ENCODE measurements at places on chromosomes 12 and 14. TPM values are rescaled to one million over a fixed set of nuclear protein-coding genes. Genes with fewer than 3 reads are reported as not detected.

GRCh38 chr14:23539248-23540140, 12.1 kb downstream of the ZFHX2 start:
- H3K27ac ChIP-seq: peak overlapping the region; percentile 0
- H3K4me3 ChIP-seq: no peak overlapping the region
- peak; percentile 90 for DNase-seq
- H3K27me3 ChIP-seq: no peaks in the 10 kb centered on the region
- peaks cover 12% of the 10 kb centered on the region for H3K4me1 ChIP-seq
- peaks cover 6% of the 10 kb centered on the region for H3K36me3 ChIP-seq

DNA sequence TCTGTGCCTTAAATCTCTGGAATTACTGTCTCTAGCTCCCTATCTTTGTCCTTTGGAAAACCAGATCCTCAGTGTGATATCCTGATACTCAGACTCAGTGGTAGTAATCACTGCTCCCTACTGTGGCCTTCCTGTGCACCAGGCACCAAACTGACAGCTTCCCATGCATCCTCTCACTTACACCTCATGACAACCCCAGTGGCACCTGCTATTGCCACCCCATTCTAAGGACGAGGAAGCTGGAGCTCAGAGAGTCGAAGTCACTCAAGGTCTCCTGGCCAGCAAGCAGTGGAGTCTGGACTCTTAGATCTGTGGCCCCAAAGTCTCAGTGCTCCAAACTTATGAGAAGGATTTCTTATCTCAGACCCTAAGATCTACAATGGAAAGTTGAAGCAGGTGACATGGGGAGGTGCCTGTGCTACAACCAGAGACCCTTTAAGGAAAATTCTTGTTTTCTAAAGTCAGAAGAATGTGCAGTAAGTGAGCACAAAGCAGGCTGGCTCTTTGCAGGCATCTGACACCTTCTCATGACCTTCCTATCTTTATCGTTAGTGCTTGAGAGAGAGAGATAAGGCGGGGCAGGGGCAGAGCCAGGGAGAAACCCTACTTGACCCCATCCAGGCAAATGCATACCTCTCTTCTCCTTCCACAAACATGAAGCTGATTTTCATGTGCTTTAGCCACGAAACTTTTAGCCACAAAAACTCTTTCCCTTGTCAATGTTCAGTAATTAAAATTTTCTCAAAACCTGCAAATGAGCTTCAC, 47.1 kb downstream of the CCDC60 start:
- no peak overlapping the region for H3K27ac ChIP-seq
- peaks cover 8% of the 10 kb centered on the region for H3K4me1 ChIP-seq
- no peak for DNase-seq
- H3K36me3 ChIP-seq: no peaks in the 10 kb centered on the region

DNA sequence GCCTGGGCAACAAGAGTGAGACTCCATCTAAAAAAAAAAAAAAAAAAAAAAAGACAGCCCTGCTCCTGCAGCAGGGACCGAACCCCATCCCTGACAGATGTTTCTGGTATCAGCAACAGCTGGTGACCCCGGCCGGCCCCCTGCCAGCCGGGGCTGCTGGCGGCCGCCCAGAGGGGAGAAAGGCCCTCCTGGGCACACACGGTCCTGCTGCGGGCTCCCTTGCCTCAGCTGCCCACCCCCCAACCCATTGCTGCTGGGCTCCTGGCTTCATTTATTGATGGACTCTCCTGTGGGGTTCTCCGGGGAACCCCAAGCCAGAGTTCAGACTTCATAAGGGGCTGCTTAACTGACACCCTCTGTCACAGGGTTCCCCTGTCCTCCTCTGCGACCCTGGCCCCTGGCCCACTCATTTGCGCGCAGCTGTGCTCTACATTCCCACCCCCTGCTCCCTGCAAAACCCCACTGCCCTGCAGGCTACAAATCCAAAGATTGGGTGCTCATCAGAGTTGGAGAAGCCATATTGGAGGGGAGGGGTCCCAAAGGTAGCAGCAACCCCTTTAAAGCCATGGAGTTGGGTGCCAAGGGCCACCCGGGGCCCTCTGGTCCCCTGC, 103.6 kb upstream of the RTL1 start:
- no peak for DNase-seq
- H3K27me3 ChIP-seq: no peaks in the 10 kb centered on the region
- H3K36me3 ChIP-seq: no peaks in the 10 kb centered on the region
- no peaks in the 10 kb centered on the region for H3K4me1 ChIP-seq
- no peak overlapping the region for H3K27ac ChIP-seq

L2HGDH gene
- total RNA-seq: 23.2 TPM

GRCh38 chr14:76929927-76930326, 98.6 kb downstream of the IRF2BPL start:
- no peaks in the 10 kb centered on the region for H3K27me3 ChIP-seq
- no peak overlapping the region for H3K4me3 ChIP-seq
- DNase-seq: peak; percentile 73
- no peak overlapping the region for H3K27ac ChIP-seq

RNASE1 gene
- 10.3 TPM for total RNA-seq

IL26 gene
- total RNA-seq: not detected

GRCh38 chr12:107884769-107885694, 110.5 kb downstream of the ASCL4 start:
- no peaks in the 10 kb centered on the region for H3K4me1 ChIP-seq
- H3K27ac ChIP-seq: no peak overlapping the region
- peaks cover 64% of the 10 kb centered on the region for H3K27me3 ChIP-seq
- H3K4me3 ChIP-seq: no peak overlapping the region

CACNA1C gene
- total RNA-seq: 1.4 TPM

OTX2 gene
- total RNA-seq: 329 TPM

- no peak overlapping the region for H3K27ac ChIP-seq
- no peaks in the 10 kb centered on the region for H3K27me3 ChIP-seq
- no peak overlapping the region for H3K4me3 ChIP-seq
- no peaks in the 10 kb centered on the region for H3K36me3 ChIP-seq
- DNase-seq: no peak
Measured at GRCh38 chr14:30223966-30224365, 296.3 kb upstream of the PRKD1 start.

DNA sequence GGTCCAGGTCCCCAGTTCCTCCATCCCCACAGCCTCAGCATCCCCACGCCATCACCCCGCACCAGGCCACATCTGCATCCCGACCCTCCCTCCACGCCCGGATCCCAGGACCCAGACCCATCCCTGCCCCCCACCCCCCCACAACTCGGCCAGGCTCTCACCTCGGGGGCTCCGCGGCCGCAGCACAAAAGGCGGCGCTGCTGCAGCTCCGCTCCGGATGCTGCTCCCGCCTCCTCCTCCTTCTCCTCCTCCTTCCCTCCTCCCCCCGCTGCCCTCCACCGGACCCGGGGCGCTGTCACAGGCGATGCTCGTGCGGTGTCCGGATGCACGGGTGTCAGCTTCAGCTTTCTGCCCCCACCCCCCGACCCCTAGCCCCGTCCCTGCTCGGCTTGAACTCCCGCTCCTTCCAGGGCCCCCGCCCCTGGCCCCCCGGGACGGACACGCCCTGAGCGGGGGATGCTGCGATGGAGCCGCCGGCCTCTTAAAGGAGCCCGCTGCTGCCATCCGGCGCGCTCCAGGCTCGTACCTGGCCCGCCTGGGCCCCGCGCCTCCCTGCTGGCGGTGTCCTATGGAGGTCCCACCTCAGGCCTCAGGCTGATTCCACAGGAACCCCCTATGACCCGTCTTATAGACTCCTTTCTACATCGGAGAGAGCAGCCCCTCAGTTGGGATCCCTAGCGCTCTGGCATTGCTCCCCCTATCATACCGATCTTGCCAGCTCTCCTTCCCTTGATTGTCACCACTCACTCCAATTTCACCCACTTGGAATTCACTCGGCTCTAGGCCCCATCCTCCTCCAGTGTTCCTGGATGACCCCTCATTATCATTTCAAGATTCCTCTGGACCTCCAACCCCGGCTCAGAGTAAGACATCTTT, at the start of gene MAP3K12:
MAP3K12 (minus strand) TSS at position 193 of the 876 bp plus-strand sequence. CDS start 12,067 bp downstream, outside the sequence.
- H3K27ac ChIP-seq: peak within 1 kb of the TSS; percentile 73
- DNase-seq: peak; percentile 93
- H3K27me3 ChIP-seq: no peaks in the 10 kb centered on the region
- peaks cover 16% of the 10 kb centered on the region for H3K36me3 ChIP-seq
- H3K4me3 ChIP-seq: peak within 1 kb of the TSS; percentile 85

- peaks cover 9% of the 10 kb centered on the region for H3K4me1 ChIP-seq
- no peak overlapping the region for H3K27ac ChIP-seq
- no peak overlapping the region for H3K4me3 ChIP-seq
- DNase-seq: no peak
- H3K36me3 ChIP-seq: no peaks in the 10 kb centered on the region
Measured at GRCh38 chr12:99916555-99916954, 68.2 kb downstream of the ANKS1B start.

KCNC2 gene
- not detected for total RNA-seq

DNA sequence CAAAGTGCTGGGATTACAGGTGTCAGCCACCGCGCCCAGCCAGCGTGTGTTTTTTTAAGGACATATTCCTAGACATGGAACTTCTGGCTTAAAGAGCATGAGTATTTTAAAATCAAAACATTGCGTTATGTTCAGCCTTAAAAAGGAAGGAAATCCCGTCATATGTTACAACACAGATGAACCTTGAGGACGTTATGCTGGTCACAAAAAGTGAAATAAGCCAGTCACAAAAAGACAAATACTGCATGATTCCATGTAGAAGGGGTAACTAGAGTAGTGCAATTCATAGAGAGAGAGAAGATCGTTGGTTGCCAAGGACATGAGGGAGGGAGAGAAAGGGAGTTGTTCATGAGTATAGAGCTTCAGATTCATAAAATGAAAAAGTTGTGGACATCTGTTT, 53.9 kb downstream of the ACACB start:
- no peaks in the 10 kb centered on the region for H3K27me3 ChIP-seq
- no peak overlapping the region for H3K4me3 ChIP-seq
- H3K4me1 ChIP-seq: no peaks in the 10 kb centered on the region
- H3K27ac ChIP-seq: no peak overlapping the region

- no peak overlapping the region for H3K27ac ChIP-seq
- H3K4me1 ChIP-seq: peaks cover 3% of the 10 kb centered on the region
- H3K4me3 ChIP-seq: no peak overlapping the region
- no peaks in the 10 kb centered on the region for H3K27me3 ChIP-seq
- H3K36me3 ChIP-seq: no peaks in the 10 kb centered on the region
- DNase-seq: no peak
Measured at GRCh38 chr14:65206448-65207096, 104.3 kb upstream of the MAX start.

- no peak overlapping the region for H3K4me3 ChIP-seq
- H3K27ac ChIP-seq: no peak overlapping the region
- peak; percentile 61 for DNase-seq
- H3K4me1 ChIP-seq: no peaks in the 10 kb centered on the region
- no peaks in the 10 kb centered on the region for H3K27me3 ChIP-seq
Measured at GRCh38 chr12:121849665-121850064, 9.0 kb downstream of the HPD start.

MUCL1 gene
- total RNA-seq: not detected

- H3K36me3 ChIP-seq: no peaks in the 10 kb centered on the region
- H3K4me1 ChIP-seq: no peaks in the 10 kb centered on the region
- no peak overlapping the region for H3K27ac ChIP-seq
Measured at GRCh38 chr14:72562300-72562699, 331.6 kb downstream of the DPF3 start.

KRT77 gene
- not detected for total RNA-seq

- no peaks in the 10 kb centered on the region for H3K27me3 ChIP-seq
- H3K36me3 ChIP-seq: no peaks in the 10 kb centered on the region
- H3K4me3 ChIP-seq: no peak overlapping the region
- peaks cover 7% of the 10 kb centered on the region for H3K4me1 ChIP-seq
- H3K27ac ChIP-seq: no peak overlapping the region
Measured at GRCh38 chr12:103373088-103373523, 122.7 kb downstream of the C12orf42 start.

GRCh38 chr12:32089586-32089985, 17.1 kb upstream of the BICD1 start:
- peak overlapping the region; percentile 32 for H3K27ac ChIP-seq
- H3K36me3 ChIP-seq: no peaks in the 10 kb centered on the region
- DNase-seq: no peak
- H3K4me1 ChIP-seq: no peaks in the 10 kb centered on the region

GRCh38 chr12:188910-189621, 24.9 kb downstream of the SLC6A12 start:
- peaks cover 3% of the 10 kb centered on the region for H3K4me1 ChIP-seq
- no peak overlapping the region for H3K27ac ChIP-seq
- H3K27me3 ChIP-seq: peaks cover 18% of the 10 kb centered on the region
- peak overlapping the region; percentile 77 for H3K4me3 ChIP-seq
- DNase-seq: peak; percentile 92
- no peaks in the 10 kb centered on the region for H3K36me3 ChIP-seq

DNA sequence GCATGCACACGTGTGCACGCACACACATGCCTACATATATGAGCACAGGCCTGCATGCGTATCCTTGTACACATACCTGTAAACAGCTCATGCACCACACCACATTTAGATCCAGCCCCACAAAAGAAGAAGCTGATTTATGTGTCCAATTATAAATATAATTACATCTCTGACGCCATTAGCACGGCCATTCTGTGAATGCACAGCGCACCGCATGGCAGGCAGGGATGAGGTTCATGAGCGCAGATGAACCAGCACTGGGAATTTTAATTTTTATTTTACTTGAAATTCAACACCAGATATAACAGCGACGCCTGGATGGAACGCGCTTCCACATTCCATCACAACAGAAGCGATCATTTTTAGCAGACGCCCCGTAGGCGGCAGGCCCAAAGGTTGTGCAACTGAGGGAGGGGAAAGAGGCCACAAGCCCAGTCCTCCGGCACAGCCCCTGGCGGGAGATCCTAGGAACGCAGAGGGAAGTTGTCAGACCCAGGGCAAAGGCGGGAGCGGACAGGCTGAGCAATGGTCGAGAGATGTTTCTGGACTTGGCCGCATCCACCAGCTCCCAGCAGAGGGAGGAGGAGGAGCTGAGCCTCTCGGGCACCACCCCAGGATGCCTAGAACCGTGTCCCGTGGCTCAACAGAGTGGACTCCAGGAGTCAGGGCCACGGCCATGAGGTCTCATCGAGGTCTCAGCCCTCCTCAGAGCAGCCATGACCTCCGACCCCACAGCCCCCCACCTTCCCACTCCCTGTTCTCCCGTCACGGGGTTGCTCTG, 37.9 kb upstream of the GALNT9 start:
- H3K4me1 ChIP-seq: no peaks in the 10 kb centered on the region
- H3K4me3 ChIP-seq: no peak overlapping the region
- no peaks in the 10 kb centered on the region for H3K36me3 ChIP-seq
- no peak overlapping the region for H3K27ac ChIP-seq
- H3K27me3 ChIP-seq: no peaks in the 10 kb centered on the region
- no peak for DNase-seq

- peaks cover 14% of the 10 kb centered on the region for H3K27me3 ChIP-seq
- no peaks in the 10 kb centered on the region for H3K36me3 ChIP-seq
- no peak overlapping the region for H3K4me3 ChIP-seq
- H3K27ac ChIP-seq: no peak overlapping the region
Measured at GRCh38 chr12:94172973-94173372, 24.6 kb downstream of the PLXNC1 start.

ENDOU gene
- not detected for total RNA-seq

- H3K4me3 ChIP-seq: peak overlapping the region; percentile 98
- peaks cover 3% of the 10 kb centered on the region for H3K4me1 ChIP-seq
- peak overlapping the region; percentile 40 for H3K27ac ChIP-seq
- DNase-seq: peak; percentile 84
- H3K27me3 ChIP-seq: no peaks in the 10 kb centered on the region
Measured at GRCh38 chr12:53004582-53004981, 1.7 kb upstream of the EIF4B start.
